ENCODE measurements at places on chromosomes 3 and 15.

GRCh38 chr3:179606534-179607085 is 2.0 kb downstream of the NDUFB5 start:
- DNase-seq: no peak

DNA sequence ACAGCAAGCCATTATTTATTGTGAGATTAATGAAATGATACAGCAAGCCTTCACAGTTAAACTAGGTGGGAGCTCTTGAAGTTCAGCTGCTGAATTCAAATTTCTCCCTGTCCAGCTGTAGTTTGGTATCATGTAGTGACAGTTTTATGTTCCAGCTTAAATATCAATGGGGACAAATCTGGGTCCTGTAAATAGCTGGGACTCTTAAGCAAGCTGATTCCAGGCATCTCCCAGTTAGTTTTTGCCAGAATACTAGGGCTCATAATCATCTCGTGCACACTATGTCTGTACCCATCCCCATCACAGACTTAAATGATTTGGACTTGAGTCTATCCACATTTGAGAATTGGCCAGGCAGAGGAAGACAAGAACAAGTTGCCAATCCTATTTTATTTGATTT is 27.9 kb upstream of the NIT2 start:
- DNase-seq: no peak

DNA sequence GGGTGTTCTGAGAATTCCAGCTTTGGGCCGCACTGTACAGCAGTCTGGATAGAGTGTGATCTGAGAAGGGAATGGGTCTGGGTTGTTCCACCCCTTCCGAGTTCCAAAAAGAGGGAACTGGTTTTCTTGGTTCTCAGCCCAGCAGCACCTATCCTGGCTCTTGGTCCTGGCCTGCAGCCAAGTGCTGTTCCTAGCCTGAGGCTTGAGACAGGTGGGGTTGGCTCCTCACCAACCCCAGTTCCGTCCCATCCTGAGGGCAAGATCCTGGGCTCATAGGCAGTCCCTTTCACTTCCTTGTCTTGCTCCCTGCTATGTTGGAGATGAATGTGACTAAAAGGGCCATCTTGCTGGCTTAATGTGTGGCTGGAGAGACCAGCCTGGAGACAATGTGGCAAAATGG is 15.2 kb downstream of the IVD start:
- no peak for DNase-seq

DNA sequence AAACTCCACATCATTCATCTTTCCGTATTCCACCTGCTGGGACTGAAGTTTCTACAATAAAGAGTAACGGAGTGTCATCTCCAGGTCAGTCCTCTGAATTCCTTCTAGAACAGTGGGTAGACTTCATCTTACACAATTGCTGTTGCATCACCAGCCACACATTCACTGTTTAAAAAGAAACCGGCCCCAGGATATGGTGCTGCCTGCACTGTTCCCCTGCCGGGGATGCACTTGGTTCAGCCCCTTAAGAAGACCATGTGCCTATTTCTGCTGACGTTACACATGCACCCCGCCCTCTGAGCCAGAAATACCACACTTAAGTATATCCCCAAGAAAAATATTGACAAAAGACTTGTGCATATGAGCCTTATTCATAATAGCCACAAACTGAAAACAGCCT is 233.4 kb downstream of the FEZF2 start:
- no peak for DNase-seq

GRCh38 chr3:122975163-122975923 is 52.2 kb downstream of the SEMA5B start:
- peak; percentile 22 for DNase-seq

GRCh38 chr3:15332405-15333098 is at the start of gene SH3BP5:
Gene SH3BP5 (minus strand): TSS chr3:15332586. CDS start chr3:15332408, 178 bp downstream.
- DNase-seq: peak; percentile 81

- no peak for DNase-seq
Observed at GRCh38 chr3:197899833-197900478, 50.0 kb upstream of the RPL35A start.

DNA sequence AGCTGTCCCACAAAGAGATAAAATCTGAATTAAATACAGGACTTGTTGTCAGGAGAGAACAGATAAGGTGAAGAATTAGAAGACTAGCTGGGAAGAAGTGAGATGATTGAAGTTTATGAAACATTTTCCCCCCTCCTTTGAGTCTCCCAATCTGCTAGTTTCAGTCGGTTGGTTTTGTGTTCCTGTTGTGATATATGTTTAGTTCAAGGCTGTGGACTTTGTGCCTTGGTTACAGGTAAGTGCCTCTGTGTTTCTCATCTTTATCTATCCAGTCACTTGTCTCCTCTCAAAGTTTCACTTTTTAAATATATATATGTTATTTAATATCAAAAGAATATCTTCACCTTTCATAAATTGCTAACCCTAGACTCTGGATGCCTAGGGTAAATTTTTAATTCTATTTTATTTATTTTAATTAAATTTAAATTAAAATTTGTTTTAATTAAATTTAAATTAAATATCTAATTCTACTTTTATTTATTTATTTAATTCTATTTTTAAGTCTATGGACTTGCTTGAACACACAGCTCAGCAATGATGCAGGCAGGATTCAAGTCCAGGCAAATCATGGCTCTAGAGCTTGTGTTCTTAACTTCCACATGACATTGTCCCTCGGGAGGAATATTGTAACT is 190.0 kb downstream of the FHIT start:
- DNase-seq: no peak

GRCh38 chr15:31397851-31398661 is 71.4 kb downstream of the KLF13 start:
- peak; percentile 17 for DNase-seq

DNA sequence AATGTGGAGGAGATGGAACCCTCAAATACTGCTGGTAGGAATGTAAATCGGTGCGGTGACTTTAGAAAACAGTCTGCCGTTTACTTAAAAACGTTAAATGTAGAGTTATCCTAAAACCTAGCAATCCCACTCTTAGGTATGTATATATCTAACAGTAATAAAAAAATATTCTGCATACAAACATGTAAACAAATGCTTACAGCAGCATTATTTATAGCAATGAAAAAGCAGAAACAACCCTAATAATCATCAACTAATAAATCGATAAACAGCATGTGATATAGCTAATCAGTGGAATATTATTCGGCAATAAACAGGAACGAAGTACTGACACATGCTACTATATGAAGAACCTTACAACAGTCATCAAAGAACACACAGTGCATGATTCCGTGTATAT is 144.7 kb downstream of the CNTN3 start:
- DNase-seq: no peak

DNA sequence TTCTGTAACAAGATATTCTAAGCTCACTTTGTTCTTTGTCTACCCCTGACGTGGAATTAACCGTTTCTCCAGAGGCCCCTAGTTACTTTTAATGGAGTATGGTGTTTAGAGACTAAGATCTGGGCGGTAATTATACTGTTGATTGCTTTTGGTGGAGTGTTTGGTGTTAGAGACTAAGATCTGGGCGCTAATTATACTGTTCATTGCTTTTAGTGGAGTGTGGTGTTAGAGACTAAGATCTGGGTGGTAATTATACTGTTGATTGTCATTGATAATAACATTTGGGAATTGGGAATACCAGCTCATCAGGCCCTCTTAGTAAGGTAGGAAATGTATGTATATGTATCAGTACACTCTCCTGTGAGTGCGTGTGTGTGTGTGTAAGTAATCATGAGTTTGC is 66.6 kb downstream of the LMLN start:
- no peak for DNase-seq

- DNase-seq: peak; percentile 14
Observed at GRCh38 chr15:75058127-75058905, 34.9 kb downstream of the PPCDC start.

DNA sequence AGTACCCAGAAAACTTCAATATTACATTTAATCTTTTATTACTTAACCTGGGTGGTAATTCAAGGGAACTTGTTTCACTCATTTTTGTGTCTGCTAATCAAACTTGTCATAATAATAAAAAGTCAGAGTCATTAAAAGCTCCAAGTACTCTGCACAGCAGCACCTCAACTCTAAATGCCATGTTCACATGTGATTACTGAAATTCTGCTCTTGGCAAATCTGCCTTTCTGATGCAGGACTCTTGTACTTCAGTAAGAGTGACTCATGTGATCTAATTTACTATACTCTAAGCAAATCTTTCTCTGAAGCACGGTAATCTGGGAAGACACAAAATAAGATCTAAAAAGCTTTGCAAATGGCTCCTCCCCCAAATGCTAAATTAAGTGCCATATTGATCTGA is 6.4 kb downstream of the ROBO1 start:
- DNase-seq: no peak

- no peak for DNase-seq
Observed at GRCh38 chr3:23811185-23811527, 5.4 kb downstream of the UBE2E1 start.

DNA sequence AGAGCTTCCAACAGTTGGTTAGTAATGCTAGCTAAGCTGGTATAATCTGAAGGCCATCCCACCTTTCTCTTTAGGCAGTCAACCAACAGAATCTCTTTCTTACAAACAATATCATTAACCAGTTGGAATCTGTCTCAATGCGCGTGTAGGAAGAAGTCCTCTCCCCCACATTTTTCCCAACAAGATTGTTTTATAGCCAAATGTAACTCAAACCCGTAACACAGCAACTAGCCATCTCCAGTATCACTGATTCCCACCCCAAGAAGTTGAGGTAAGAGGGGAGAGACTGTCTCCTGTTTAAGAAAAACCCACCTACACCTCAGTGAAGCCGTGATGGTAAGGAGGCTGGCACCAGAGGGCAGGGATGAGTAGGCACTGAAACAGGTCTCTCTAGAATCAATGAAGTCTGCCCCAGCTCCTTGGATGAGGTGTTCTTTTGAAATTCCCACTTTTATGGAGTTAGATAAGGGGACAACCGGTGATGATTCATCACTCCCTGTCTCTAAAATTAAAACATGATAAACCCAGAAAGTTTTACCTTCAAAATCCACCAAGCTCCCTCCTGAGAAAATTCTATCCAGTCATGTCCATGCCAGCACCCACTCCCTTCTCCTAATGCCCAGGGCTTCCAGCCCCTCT is 30.9 kb downstream of the CDC25A start:
- no peak for DNase-seq

GRCh38 chr3:152466784-152467183 is 198.1 kb downstream of the MBNL1 start:
- no peak for DNase-seq

DNA sequence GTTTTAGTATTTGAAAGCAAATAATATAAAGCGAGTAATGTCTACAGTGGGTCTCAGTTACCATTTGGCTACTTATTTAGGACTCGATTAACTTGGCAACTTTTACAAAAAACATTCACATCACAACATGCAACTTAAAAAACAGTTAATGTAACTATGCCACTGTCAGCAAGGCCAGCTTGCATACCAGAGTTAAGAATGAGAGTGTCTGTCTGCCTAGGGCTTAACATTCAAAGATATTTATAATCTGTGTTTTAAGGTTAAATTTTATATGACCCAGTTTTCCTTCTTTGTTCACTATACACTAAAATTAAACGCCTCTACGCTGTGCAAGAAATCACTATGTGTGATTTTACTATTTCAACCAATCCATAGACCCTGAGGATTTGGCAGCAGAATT is 5.2 kb upstream of the CDAN1 start:
- DNase-seq: no peak

- no peak for DNase-seq
Observed at GRCh38 chr15:63600001-63600615, 2.9 kb downstream of the FBXL22 start.

- DNase-seq: no peak
Observed at GRCh38 chr3:153210146-153210545, 48.1 kb downstream of the RAP2B start.

- DNase-seq: no peak
Observed at GRCh38 chr3:107662124-107662507, 139.4 kb downstream of the BBX start.

- peak; percentile 68 for DNase-seq
Observed at GRCh38 chr3:196968233-196969133, at the start of gene PIGZ. Gene PIGZ (minus strand): TSS chr3:196968833. CDS start chr3:196952031, 16,802 bp downstream.

DNA sequence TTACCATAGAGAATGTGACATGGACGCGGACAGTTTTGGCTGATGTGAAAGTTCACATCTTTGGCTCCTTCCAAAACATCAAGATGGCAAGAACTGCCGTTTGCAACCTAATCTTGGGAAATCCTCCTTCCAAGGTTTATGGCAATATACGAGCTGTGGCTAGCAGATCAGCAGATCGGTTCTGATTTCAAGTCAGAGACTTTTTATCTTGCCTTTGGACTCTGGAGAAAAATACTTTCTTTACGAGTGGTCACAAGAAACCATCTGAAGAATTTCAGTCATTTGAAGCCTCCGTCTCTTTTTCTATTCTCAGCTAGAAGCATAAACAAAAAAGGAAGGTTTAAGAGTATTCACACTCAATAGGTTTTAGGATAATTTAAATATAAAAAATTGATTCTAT is 153.5 kb upstream of the MEIS2 start:
- DNase-seq: no peak

- no peak for DNase-seq
Observed at GRCh38 chr3:40768536-40768935, 243.8 kb downstream of the ZNF621 start.

- no peak for DNase-seq
Observed at GRCh38 chr3:170809975-170810357, 60.0 kb downstream of the RPL22L1 start.
